Stomach (tissue), 19 donors: ENCODE measurements at places on chromosomes 2 and 18.
A peak's percentile ranks its signal among the peaks of the same experiment; 100 is the strongest.

DNA sequence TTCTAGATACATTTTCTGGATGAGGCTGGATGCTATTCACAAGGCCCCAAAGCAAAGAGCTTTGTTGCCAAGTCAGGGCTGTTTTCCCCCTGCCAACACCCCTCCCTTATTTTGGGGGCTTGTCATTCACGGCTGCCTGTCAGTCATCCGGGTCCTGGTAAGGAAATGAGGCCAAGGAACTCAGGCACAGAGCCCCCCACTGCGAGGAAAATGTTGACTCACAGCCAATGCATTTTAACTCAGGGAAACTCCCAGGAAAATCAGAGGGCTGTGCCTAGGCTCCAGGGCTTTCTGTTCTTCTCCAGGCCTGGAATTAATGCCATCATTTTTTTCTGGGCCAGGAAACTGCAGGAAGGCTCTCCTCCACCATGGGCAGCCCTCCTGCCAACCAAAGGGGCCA is 241.1 kb downstream of the SMAD2 start:
- H3K4me3 ChIP-seq = no peak overlapping the region
- no peak overlapping the region for H3K27ac ChIP-seq
- no peak for DNase-seq
- peaks cover 6% of the 10 kb centered on the region for H3K27me3 ChIP-seq
- H3K36me3 ChIP-seq = no peaks in the 10 kb centered on the region
- H3K4me1 ChIP-seq = no peaks in the 10 kb centered on the region

GRCh38 chr2:239267288-239267951 is 133.4 kb downstream of the HDAC4 start:
- peak; percentile 80 for DNase-seq
- H3K27me3 ChIP-seq = no peaks in the 10 kb centered on the region
- peak overlapping the region; percentile 21 for H3K4me3 ChIP-seq
- peak overlapping the region; percentile 83 for H3K27ac ChIP-seq
- no peaks in the 10 kb centered on the region for H3K36me3 ChIP-seq

DNA sequence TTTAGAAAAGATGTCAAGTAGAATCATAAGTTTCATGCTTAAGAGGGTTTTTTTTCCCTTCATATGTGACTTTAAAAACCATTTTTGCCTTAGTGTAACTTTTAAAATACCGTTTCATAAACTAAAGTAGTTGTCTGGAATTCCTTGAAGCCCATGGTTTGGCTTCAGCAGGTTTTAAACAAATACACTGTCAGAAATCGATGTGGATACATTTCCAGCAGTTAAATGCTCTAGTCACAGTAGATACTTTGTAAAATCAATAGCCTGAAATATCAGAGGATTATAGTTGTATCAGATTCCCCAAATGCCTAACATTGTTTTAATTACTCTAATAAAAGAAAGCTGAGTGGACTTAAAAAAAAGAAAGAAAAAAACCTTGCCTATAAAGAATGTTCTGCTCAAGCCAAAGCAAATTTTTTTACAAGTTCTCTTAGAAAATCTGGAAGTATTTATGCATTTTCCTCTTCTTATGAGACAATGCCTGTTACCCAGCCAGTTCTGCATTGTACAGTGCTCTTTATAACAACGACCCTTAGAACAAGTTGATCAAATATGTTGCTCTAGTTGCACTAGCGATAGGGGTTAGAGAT is 260.5 kb downstream of the LTBP1 start:
- H3K27me3 ChIP-seq = no peaks in the 10 kb centered on the region
- peaks cover 46% of the 10 kb centered on the region for H3K4me1 ChIP-seq
- H3K27ac ChIP-seq = no peak overlapping the region
- H3K36me3 ChIP-seq = no peaks in the 10 kb centered on the region
- no peak overlapping the region for H3K4me3 ChIP-seq
- no peak for DNase-seq

GRCh38 chr2:24046599-24046929 is 627 bp downstream of the WDCP start:
- no peaks in the 10 kb centered on the region for H3K27me3 ChIP-seq
- H3K27ac ChIP-seq = peak overlapping the region; percentile 76
- H3K4me3 ChIP-seq = peak overlapping the region; percentile 70
- peaks cover 20% of the 10 kb centered on the region for H3K4me1 ChIP-seq

GRCh38 chr2:152537081-152537651 is 180.1 kb downstream of the PRPF40A start:
- no peaks in the 10 kb centered on the region for H3K4me1 ChIP-seq
- no peak overlapping the region for H3K4me3 ChIP-seq
- H3K27me3 ChIP-seq = no peaks in the 10 kb centered on the region
- H3K36me3 ChIP-seq = no peaks in the 10 kb centered on the region

- peaks cover 6% of the 10 kb centered on the region for H3K27me3 ChIP-seq
- H3K4me3 ChIP-seq = no peak overlapping the region
- DNase-seq = no peak
- H3K27ac ChIP-seq = no peak overlapping the region
Observed at GRCh38 chr2:36362291-36362690, 6.7 kb downstream of the CRIM1 start.

GRCh38 chr2:101386599-101387150 is 628 bp downstream of the CREG2 start:
- H3K4me1 ChIP-seq = peaks cover 10% of the 10 kb centered on the region
- no peaks in the 10 kb centered on the region for H3K27me3 ChIP-seq
- H3K36me3 ChIP-seq = no peaks in the 10 kb centered on the region
- no peak overlapping the region for H3K27ac ChIP-seq
